Renal cortex interstitium (tissue), 15 donors: ENCODE measurements at places on chromosomes 3 and 15.

DNA sequence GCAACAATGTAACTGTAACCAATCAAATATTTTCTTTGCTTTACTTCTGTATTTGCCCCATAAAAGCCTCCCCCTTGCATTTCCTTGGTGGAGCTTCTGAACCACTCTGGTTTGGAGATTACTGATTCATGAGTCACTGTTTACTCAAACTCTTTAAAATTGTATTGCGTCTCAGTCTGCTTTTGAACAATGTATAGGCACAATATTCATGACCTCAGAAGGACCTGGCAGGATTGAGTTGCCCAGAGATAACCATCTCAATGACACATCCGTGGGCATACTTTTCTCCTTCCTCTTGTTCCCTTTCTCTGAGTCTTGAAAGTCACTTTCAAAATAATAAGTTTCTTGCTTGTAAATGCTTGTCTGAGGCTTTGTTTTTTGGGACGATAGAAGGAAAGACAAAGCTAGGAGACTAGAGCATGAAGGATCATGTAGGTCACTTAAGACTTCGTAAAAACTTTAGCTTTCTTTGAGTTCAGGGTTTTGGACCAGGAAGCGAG is 57.1 kb upstream of the POU1F1 start:
- DNase-seq, result no peak

GRCh38 chr15:71121442-71121841 is 6.2 kb downstream of the THSD4 start:
- no peak for DNase-seq

DNA sequence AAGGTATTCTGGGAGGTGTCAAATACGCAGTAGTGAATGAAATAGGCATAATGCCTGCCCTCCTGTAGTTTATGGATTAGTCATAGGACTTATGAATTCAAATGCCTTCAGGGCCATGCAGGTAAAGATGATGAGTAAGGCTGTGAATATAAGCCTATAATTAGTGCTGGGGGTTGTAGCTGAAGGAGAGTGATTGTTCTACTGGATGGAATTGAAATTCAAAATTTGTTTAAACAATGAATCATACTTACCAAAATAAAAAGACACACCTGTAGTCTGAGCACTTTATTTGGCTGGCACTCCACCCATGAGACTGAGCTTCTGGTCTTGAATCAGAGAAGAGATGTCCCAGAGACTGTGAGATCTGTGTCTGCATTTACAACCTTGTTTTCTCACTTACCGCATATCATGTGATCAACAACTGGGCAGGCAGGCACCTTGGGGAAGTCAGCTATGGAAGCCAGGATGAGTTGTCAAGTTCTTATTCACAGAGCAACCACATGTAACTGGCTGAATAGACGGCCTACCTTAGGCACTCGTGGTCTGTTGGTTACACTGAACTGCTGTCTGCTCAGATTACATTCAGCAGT is 291.8 kb downstream of the NAALADL2 start:
- no peak for DNase-seq

DNA sequence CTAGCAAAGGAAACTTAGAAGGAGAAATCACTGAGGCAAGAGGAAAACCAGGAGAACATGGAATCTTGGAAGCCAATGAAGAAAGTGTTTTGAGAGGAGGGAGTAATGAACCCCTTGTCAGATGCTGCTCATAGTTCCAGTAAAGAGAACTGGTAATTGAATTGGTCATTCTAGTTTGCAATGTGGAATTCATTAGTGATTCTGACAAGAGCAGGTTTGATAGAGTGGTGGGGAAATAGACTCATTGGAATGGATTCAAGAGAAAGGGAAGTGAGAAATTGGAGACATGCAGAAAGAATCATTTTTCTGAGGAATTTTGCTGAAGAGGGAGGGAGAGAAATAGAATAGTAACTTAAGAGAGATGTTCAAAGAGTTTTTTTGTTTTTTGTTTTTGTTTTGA is 21.0 kb downstream of the GLCE start:
- no peak for DNase-seq

GRCh38 chr3:116958291-116958690 is 248.7 kb downstream of the TUSC7 start:
- no peak for DNase-seq

DNA sequence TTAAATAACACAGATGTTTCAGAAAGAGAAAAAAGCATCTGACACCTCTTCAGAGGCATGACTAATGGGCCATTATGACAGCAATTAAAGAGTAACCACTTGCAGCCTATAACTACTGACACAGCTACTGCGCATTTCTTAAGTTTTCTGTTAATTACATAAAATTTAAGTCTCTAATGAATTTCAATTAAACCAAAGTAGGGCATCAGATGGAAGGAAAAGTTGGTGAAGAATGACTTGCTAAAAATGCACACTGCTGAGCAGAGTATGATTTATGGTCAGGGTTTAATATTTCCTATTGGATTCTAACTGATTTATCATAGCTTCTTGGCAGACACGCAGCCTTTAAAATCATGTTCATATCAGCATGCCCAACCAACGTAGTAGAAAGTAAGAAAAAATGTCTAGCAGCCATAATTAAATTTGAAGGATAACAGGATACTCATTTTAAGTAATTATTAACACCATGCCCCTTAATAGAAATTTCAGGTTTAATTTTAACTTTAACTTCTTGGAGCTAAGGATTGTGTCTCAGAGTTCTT is 140.0 kb downstream of the CBLB start:
- DNase-seq, result no peak

DNA sequence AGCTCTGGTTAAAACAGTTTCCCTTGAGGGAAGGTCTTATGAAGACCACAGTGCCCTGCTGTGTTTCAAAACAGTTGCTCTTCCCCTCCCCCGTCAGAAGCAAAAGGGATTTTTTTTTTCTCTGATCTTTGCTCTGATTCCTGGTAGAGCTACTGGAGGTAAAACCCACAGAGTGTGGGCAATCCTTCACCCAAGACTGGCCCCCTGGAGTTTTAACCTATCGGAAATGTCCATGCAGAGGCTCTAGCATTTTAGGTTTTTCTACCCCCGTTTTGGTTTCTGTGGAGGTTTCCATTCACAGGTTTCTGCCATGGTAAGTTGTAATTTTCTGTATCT is 27.7 kb downstream of the GRM2 start:
- DNase-seq, result no peak

- DNase-seq, result peak; percentile 78
Measured at GRCh38 chr3:127002195-127003174, 19.6 kb downstream of the PLXNA1 start.

GRCh38 chr3:184337399-184337714 is at the start of gene FAM131A:
FAM131A (plus strand) TSS chr3:184337600; CDS start chr3:184337631, 31 bp downstream.
- no peak for DNase-seq

DNA sequence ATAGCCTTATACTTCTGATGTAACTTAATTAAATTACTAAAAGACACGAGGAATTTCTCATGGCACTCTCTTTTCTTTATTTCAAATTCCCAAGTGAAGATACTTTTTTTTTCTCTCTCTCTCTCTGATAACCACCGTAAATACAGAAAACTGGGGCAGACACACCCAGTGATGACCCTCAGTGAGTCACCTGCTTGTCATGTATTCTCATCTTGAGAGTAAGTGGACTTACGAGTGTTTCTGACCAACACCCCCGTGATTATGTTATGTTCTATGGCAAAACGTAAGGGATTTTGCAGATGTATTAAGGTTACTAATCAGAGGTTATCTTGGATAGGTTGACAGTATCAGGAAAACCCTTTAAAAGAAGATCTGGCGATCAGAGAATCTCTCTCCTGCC is 348.8 kb upstream of the ZNF717 start:
- no peak for DNase-seq

DNA sequence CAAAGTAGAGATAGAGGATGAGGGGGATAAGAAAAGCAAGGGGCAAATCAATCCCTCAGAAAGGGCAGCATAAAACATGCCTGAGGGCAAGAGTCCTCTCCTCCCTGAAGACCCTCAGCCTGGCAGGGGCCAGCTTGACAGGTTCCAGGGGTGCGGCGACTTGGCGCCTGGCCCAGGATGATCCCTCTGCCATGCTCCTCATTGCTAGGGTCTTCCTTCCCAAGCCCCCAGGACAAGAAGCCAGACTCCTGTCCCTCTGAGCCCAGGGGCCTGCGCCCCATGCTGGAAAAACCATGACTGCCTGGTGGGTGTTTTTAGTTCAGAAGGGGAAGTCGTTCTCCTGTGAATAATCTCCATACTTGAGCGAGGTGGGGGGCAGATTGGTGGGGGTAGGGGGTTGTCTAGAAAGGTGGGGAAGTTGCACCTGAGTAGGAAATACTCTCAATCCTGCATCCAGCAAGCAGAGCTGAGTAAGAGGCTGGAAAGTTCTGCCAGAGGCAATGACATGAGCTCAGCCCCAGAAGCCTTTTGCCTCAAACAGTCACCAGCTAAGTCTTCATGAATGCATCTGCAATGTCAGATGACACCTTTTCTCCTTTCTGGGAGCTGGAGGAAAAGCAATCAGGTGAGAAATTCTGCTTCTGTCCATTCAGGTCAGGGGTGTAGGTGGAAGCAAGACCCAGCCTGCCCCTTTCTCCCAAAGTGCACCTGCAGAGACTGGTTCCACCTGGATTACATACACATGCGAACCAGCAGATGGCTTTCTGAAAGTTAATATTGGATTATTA is 18.3 kb downstream of the SLC12A8 start:
- DNase-seq, result no peak

- no peak for DNase-seq
Measured at GRCh38 chr3:46110701-46111493, 83.6 kb upstream of the XCR1 start.

DNA sequence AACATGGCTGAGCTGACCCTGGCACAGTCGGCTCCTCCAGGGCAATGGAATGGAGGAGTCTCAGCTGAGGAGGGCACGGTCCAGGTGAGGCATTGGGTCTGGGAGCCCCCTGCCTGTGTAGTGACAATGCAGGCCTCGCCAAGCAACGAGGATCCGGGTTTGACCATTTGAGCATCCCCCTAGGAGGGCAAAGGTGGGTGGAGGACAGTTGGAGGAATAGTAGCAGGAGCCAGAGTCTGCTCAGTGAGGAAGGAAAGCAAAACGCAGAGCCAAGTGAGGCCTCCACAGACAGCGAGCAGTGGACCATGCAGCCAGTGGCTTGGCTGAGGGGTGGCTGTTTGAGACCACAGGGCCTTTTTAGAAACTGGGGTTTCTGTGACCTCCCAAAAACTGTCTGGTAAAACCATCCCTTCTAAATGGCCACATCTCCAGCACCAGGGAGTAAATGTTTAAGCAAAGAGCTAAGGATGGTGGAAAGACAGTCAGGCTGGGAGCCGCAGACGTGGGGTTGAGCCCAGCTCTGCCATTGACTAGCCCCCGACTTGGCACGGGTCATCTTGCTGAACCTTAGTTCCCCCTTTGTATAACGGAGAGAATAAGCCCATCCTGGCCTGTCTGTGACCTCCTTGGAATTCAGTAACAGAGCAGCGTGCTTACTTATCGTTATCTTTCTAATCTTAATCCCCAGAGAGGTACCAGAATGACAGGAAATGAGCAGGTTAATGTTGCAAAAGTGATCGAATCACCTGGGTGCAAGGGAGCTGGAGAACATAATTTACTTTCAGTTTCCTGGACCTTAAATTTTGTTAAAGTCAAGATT is 46.8 kb downstream of the CMTM6 start:
- DNase-seq, result no peak

DNA sequence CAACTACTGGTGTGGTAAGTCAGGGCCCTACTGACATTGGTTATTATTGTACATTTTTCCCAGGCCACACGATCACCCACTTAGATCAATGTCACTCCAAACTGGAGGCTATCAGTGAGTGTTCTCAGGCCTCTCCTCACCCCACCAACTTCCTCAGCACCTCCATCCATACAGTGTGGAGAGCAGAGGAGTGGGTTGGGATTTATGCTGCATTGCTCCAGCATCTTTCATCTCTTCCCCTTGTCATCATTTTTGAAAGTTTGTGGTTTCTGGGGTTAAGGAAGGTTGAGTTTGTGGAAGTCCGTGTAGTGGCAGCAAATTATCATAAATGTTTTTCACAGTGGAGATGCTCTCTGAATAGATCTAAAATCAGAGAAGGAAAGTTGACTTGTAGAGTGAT is 60.2 kb downstream of the TLNRD1 start:
- no peak for DNase-seq

- DNase-seq, result peak; percentile 94
Measured at GRCh38 chr3:100260685-100261484, at the start of gene TBC1D23. TBC1D23 (plus strand) TSS chr3:100260992; CDS start chr3:100261019, 27 bp downstream.

DNA sequence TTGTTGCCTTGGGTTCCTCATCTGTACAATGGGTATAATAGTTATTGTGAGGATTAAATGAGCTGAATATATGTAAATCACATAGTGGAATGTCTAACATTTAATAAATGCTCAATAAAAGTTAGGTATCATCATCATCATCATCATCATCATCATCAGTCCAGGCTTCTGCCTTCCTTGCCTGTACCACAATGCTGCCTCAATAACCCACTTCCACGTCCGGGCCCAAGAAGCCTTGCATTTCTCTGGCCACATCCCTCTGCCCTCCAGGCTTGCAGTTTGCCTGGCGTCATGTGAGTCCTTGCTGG is 137.4 kb downstream of the THSD4 start:
- DNase-seq, result no peak

GRCh38 chr3:71066849-71067261 is 516.7 kb downstream of the FOXP1 start:
- DNase-seq, result no peak

GRCh38 chr3:100873611-100874010 is 119.6 kb downstream of the ABI3BP start:
- DNase-seq, result no peak

- DNase-seq, result no peak
Measured at GRCh38 chr3:109644746-109645145, 307.4 kb upstream of the DPPA4 start.

- DNase-seq, result no peak
Measured at GRCh38 chr15:60772395-60773120, 293.6 kb upstream of the ICE2 start.

GRCh38 chr15:63332367-63333124 is 49.1 kb downstream of the CA12 start:
- no peak for DNase-seq

- no peak for DNase-seq
Measured at GRCh38 chr15:39908186-39908585, 11.9 kb downstream of the GPR176 start.

- DNase-seq, result no peak
Measured at GRCh38 chr15:90497912-90498311, 31.8 kb upstream of the CRTC3 start.

- no peak for DNase-seq
Measured at GRCh38 chr3:152388631-152389030, 119.9 kb downstream of the MBNL1 start.

GRCh38 chr3:13657660-13658435 is 108.9 kb downstream of the FBLN2 start:
- no peak for DNase-seq

- DNase-seq, result no peak
Measured at GRCh38 chr3:14478956-14479550, 61.1 kb downstream of the GRIP2 start.

GRCh38 chr3:177976241-177976640 is 560.0 kb upstream of the KCNMB2 start:
- DNase-seq, result no peak

DNA sequence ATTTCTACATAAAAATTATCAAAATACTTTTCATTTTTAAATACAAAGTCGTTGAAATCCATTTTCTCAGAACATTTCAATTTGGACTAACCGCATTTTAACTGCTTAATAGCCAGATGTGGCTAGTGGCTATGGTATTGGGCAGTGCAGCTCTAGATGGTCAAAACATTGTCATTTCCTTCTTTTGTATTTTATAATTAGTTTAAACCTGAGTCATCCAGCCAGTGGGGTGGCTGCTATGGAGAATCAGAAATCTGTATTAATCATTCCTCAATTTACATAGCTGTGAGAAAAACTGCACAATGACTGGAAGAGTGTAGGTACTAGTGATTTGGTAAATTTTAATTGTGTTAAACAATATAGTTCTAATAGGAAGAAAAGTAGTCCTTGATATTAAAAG is 245.3 kb downstream of the PDZRN3 start:
- DNase-seq, result no peak

GRCh38 chr15:57533448-57533799 is 58.3 kb upstream of the MYZAP start:
- no peak for DNase-seq
